Germinal center (tissue), 1 donor: ENCODE measurements at places on chromosomes 7 and 10.
A peak's percentile ranks its signal among the peaks of the same experiment; 100 is the strongest.

DNA sequence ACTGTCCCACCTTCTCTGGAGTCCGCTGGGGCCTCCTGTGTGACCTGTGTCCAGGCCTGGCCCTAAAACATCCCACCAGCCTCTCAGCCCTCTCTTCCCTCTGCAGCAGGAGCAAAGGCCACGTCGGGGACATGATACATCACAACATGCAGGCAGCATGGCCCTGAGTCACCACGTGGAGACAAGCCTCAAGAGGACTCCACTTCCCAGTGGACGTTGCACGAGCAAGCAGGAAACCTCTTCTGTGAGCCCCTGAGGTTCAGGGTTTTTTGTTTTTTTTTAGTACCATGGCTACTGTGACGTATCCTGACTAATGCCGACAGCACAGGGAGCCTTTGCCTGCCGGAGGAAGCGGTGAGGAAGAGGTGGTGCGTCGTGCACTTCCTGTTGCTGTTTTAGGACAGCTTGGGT is 165.9 kb downstream of the DNAJB6 start:
- no peak for DNase-seq

DNA sequence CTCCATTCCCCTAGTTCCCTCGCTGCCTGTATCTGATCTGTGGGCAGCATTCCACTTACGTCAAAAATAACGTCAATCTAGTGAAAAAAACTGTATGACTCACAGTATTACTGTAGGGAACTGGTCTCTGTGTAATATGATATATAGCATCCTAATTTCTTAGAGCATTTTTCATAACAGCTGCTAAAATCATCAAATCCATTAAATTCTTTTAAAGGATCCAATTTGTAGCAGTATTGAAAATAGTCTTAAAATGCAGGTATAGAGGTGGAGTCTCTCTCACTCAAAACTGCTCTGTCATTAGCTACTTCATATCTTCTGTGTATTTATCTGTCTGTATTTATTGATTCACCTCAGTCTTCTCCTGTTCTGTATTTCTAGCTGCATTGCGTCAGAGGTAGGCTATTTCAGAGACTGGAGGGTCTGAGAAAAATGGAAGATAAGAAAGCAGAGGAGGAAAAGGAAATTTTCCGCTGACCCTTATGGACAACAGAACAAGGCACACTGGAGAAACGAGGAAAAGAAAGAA is 59.9 kb downstream of the PON1 start:
- no peak for DNase-seq

GRCh38 chr7:3862774-3863173 is 561.7 kb downstream of the SDK1 start:
- no peak for DNase-seq

DNA sequence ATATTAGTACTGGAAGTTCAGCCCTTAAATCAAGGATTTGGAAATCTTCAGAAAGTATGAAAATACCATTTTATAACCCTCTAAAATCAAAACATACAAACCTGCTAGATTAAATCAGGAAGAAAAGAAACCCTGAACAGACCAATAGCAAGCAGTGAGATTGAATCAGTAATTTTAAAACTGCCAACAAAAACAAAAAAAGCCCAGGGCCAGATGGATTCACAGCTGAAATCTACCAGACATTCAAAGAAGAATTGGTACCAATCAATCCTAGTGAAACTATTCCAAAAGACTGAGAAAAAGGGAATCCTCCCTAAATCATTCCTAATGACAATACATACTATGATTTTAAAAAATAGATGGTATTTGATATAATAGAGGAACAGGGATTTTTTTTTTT is 70.1 kb downstream of the MCU start:
- DNase-seq = no peak

DNA sequence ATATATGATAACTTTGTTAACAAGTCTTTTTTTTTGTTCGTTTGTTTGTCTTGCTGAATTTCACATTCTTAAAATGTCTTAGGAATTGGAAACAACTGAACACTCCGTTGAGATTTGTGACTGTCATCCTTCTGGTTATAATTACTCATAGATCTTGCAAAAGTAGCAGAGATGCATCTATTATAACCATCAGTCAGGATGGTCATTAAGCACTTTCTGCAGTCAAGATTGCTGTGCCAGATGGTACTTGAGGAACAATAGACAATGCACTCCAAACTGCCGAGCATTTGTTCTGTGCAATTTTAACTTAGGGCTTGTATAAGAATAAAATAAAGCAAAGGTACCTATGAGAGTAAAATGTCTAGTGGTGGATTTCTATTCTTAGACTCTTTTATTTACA is 710.1 kb upstream of the KCND2 start:
- DNase-seq = no peak

DNA sequence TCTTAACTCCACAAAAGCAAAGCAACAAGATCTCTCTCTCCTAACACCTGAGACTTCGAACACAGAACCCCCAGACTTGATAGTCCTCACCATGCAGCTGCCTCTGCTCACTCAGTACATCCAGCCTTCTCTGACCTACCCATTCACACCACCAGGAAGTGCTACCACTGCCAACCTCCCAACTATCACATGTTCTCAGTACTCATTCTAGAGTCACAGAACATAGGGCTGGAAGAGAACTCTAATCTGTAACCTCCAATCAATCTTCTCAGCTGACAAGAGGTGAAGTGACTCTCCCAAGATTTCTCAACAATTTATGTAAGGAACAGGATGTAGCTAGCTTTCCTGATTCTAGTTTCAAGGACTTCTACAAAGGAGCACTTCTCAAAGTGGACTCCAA is 3.8 kb downstream of the NUDCD3 start:
- no peak for DNase-seq

DNA sequence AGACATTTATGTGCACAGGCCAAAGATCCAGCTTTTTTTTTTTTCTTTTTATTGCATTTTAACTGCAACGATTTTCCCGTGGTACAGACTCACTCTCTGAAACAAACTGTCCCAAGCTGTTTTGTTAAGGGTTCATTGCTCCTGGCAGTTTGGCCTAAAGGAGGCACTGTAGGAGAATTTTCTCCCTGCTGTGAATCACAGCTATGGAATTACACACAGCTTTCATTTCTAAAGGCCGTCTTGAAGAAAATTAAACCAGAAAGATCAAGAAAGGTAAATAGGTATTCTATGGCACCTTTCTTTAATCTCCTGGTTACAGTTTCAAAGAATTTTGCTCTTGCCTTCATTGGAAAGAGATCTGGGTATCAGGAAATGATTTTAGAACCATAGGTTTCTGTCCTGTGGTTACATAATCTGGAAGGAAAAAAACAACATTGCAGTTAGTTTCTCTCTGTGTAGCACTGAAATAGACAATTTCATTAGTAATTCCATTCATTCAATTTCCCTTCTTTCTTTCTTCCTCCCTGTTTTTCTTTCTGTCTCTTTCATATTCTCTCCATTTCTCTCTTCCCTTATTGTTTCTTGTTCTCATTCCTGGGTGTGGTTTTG is 51.2 kb downstream of the PDK4 start:
- DNase-seq = no peak

GRCh38 chr7:108210796-108211195 is 80.6 kb upstream of the LAMB4 start:
- no peak for DNase-seq

- DNase-seq = peak; percentile 44
These were observed 206 bp downstream of the UPF2 start for GRCh38 chr10:12042409-12042796.

GRCh38 chr10:89391907-89392756 is at the start of gene IFIT1:
IFIT1 (plus strand) TSS chr10:89392623; CDS start chr10:89392713, 90 bp downstream.
- DNase-seq = peak; percentile 56

GRCh38 chr7:32893207-32893524 is 1.6 kb upstream of the KBTBD2 start:
- DNase-seq = no peak

DNA sequence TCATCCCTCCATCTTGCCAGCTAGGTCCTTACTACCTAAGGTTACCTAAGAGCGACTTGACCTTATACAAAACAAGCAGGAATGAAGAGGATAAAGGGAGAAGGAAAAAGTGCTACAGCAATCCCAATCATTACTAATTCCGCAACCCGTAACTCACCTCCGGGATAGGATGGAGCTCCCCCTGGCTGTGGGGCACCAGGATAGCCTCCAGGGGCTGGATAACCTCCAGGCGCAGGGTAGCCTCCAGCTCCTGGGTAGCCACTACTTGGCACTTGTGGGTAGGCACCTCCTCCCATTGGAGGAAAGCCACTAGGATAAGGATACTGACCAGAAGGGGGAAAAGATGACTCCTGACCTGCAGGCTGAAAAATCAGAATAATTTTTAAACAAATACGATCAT is 15.8 kb downstream of the ANXA7 start:
- no peak for DNase-seq

- DNase-seq = no peak
These were observed 48.3 kb downstream of the ABCB1 start for GRCh38 chr7:87552351-87552900.

GRCh38 chr10:47403446-47404318 is 19.6 kb upstream of the ZNF488 start:
- DNase-seq = no peak

GRCh38 chr10:70985824-70986622 is 97.7 kb upstream of the PCBD1 start:
- DNase-seq = no peak

DNA sequence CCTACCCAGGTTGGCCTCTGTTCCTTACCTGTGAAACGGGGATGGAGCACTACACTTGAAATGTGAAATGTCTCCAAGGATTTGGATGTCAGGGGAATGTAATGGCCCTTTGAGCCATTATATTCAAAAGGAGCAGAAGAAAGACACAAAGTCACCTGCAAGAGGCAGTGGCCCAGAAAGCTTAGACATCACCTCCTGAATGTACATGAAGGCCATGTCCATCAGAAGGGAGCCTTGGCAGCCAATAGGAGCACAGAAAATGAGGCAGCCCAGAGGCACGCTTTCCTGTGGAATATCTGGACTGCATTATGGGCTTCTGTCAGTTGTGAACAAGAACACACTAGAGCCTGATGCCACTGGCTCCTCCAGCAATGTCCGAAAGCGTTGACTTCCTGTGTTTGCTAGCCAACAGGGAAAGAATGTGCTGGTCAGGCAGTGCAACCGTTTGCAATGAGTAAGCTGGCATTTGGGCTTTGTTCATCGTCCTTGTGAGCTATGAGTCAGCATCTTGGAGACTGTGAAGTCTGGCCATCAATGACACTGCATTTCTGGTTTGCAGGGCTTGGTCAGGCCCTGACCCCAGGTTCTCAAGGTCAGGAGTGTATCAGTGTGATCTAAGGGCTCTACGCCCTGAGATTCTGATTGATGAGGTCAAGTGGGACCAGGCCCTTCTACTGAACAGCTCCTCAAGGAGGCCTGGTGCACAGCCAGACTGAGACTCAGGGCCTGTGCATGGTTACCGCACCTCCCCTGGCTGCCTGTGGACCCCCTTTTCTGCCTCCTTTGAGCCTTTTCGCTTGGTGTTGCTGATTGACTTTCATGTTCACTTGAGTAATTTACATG is 222.4 kb downstream of the RPS24 start:
- no peak for DNase-seq

DNA sequence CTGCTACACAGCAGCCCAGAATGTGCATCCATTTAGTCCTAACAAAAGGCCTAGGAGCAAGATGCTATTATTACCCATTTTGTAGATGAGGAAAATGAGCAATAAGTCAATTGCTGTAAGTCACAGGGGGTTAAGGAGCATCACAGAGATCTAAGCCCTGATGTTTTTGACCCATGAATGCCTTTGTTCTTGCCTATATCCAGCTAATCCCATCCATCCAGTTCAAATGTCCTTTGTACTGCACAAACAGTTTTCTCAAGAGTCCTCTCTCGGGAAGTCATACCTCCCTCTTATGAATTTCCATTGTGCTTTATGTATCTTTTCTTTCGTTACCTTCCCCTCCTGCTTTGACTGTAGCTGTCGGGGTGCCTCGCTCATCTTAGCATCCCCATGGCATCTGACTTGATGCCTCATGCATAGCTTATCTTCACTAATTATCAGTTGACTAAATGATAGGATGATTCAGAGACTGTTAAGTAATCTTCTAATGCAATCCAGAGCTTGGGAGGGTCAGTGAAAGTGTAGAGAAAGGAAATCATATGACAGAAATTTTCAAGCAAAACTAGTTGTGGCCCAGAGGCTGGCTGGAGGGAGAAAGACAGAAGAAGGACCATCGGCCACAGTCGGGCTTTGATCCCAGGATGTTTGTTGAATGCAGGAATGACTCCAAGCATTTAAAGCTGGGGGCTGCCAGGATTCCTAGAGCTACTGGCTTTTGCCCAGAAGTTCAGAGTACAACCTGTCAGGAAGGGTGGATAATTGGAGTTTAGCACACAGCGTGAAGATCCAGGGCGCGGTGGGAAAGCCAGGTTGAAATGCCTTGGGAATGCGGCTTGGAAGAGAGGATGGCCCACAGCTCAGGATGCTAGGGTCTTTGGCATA is 23.5 kb downstream of the BLVRA start:
- DNase-seq = no peak

DNA sequence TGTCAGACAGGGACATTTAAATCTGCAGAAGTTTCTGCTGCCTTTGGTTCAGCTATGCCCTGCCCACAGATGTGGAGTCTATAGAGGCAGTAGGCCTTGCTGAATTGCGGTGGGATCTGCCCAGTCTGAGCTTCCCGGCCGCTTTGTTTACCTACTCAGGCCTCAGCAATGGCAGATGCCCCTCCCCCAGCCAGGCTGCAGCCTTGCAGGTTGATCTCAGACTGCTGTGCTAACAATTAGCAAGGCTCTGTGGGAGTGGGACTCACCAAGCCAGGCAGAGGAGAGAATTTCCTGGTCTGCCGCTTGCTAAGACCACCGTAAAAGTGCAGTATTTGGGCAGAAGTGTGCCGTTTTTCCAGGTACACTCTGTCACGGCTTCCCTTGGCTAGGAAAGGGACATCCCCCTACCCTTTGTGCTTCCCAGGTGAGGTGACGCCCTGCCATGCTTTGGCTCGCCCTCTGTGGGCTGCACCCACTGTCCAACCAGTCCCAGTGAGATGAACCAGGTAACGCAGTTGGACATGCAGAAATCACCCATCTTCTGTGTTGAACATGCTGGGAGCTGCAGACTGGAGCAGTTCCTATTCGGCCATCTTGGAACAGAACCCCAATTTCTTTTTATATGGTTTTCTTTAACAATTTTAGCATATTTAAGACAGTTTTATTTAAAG is 28.4 kb upstream of the VWDE start:
- DNase-seq = no peak

DNA sequence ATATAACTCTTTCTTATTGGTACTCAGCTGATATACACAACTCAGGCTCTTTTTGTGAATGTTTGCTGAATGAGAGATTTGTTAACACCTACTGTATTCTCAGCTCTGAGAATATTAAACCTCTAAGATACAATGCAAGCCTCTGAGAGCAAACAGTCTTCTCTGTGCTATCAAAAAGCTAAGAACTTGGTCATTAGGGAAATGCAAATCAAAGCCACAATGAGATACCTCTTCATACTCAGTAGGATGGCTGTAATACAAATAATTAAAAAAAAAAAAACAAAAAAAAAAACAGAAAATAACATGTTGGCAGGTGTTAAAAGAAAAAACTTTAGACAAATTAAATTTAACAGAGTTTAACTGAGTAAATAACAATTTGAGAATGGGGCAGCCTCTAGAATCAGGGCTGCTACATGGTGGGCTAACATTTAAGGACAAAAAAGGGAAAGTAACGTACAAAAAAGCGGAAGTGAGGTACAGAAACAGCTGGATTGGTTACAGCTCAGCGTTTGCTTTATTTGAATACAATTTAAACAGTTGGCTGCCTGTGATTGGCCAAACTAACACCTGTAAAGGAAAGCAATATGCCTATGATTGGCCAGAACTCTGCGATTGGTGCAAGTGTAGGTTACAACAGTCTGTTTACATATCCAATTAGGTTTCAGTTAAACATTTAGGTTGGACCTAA is 14.8 kb upstream of the MTURN start:
- no peak for DNase-seq

- DNase-seq = no peak
These were observed 111.2 kb downstream of the GALNT11 start for GRCh38 chr7:152136686-152137085.
